Fibroblast of gingiva (primary cell): ENCODE measurements at places on chromosomes 4 and X.

- DNase-seq, result no peak
Measured at GRCh38 chrX:120726294-120726693, 96.4 kb upstream of the C1GALT1C1 start.

GRCh38 chrX:9351126-9351525 lies 113.7 kb upstream of the TBL1X start:
- no peak for DNase-seq

GRCh38 chr4:20878806-20879205 lies 178.5 kb downstream of the PACRGL start:
- no peak for DNase-seq

DNA sequence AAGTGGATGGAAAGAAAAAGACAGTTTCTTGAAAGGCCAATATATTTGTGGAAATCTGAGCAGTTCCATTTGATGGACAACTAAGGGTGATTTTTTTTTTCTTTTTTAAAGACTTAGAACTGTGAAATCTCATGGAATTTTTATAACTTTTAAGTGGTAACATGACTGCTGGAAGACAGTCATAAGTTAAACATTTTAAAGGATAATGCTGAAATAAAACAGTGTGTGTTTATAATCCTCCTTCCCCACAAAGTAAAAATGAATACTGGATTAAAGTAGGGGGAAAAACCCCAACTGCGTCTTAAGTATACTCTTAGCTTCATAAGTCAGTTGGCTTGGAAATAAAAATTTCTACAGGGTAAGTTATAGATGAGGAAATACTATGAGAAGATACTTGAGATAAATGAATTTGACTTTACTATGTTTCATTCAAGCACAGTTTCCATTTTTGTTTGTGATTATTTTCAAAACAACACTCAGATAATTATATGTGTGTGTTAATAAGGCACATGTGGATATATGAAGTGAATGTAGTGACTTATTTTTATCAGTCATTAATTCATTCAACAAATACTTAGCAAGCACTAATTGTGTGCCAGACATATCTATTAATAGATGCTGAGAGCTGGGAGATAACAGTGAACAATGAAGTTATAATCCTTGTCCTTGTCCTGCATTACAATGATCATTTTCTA lies 129.2 kb upstream of the ETNPPL start:
- DNase-seq, result no peak

DNA sequence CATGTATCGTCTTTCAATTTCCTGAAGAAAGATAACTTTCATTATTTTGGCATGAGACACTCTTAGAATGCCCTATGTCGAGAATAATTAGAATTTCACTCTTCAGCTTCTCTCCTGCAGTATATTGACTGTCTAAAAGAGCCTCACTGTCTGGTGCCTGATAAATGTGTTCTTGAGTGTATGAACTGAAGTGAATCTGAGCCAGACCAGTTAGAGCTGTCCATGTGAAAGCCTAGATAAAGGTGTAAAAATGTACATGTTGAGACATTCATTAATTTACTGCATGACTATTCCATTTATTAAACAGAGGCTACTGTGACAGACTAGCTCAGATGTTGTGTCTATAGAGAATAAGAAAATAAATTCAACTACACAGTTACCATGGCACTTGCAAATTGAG lies 283.2 kb downstream of the PCDH18 start:
- DNase-seq, result no peak

DNA sequence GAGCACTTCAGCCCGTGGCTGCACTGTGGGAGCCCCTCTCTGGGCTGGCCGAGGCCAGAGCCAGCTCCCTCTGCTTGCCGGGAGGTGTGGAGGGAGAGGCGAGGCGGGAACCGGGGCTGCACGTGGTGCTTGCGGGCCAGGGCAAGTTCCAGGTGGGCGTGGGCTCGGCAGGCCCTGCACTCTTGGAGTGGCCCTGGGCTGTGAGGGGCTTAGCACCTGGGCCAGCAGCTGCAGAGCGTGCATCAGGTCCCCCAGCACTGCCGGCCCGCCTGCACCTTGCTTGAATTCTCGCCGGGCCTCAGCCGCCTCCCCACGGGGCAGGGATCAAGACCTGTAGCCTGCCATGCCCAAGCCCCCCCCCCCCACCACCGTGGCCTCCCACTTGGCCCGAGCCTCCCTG lies 28.9 kb upstream of the APOOL start:
- DNase-seq, result no peak

DNA sequence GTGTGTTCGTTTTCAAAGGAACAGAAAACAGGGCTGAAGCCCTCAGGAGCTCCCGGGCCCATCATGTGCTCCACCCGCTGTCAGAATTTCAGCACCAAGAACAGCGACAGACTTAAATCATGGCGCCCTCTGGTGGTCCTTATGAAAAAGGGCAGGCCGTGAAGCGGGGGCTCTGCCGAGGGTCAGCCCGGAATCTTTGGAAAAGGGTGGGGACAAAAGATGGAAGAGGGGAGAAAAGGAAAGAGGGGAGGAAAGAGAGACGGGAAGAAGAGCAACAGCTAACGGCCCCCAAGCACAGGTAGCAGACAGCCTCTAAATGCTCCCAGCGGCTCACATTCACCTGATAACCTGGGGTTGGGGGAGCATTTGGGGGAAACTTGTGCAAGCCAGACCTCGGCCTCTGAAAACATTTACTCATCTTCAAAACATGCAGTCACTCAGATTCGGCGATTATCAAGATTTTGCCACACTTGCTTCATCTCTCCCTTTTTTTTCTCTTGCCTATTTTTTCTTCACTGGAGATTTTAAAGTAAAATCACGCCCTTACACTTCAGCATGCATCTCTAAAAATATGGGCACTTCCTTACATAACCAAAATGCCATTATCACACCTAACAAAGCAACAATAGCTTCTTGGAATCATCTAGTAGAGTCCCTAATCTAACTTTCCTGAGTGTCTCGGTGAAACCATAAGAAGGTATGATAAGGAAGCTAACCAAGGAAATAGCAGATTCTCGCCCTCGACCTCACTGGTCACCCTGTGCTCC lies 28.1 kb upstream of the MAN2B2 start:
- DNase-seq, result peak; percentile 59
